NCI-H187 (cell line): ENCODE measurements at places on chromosomes 6 and 20.

- no peak for DNase-seq
Observed at GRCh38 chr20:24002896-24003295, 14.3 kb upstream of the GGTLC1 start.

GRCh38 chr20:43440531-43440930 lies 17.2 kb upstream of the SRSF6 start:
- no peak for DNase-seq

DNA sequence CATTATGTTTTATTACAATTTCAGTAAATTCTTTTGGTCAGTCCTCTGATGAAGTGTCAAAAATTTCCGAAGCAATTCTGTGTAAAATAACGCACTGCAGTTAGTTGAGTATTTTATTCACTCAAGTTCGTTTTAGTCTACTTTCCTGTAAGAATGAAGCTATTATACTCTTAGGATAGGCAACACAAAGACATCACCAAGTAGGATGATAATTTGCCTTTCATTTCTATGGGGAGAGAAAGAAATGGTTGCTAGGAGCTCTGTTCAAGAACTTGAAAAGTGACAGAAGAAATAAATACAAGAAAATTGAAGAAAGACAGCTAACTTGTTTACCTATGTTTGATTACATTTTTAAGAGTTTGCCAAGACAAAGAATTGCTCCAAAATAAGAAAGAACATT lies 290.4 kb downstream of the EYS start:
- DNase-seq, result no peak

- no peak for DNase-seq
Observed at GRCh38 chr20:14488756-14489479, 151.5 kb upstream of the FLRT3 start.

GRCh38 chr6:111339294-111339693 lies 143.7 kb downstream of the REV3L start:
- no peak for DNase-seq

- DNase-seq, result no peak
Observed at GRCh38 chr6:89110284-89110683, 7.6 kb downstream of the SRSF12 start.
